ENCODE measurements at places on chromosomes 1 and 21.

DNA sequence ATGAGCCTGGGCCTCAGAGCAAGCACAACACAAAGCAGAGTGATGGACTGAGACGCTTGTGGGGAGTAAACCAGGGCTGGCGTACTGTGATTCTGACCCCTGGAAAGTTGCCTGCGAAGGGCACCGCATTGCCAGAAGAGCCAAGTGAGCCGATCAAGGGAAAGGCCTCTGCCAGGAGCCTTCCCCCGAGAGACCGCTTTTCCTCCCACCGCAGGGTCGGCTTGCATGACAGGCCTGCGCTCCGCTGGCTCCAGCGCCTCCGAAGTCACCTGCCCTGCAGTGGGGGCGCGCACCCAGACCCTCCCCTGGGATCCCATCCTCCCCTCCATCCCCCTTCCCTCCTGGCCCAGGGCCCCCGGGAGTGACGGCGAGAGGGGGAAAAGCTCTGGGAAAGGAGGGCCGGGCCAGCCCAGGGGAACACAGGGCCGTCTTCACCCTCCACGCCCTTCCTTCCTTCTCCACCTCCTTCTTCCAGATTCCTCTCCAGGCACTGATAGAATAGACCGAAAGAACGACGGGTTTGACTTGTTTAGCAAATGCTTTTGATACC is 165.0 kb downstream of the TRIM33 start:
- no peak for DNase-seq

DNA sequence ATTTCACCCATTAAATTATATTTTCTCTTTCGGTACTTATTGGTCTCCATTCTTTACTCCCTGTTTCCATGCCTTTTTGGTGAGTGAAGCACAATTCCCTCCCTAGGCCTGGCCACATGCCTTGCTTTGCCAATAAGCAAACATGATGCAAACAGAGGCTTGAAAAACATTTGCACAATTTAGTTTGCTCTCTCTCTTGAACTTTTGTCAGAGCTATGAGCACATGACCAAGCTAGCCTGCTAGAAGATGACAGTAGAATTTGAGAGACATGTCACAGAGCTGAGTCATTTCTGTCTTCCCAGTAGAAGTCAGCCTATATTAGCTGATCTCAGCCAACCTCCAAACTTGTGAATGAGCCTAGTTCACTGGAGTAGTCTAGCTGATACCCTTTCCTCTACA is 24.6 kb downstream of the ANGPTL3 start:
- DNase-seq, result no peak

DNA sequence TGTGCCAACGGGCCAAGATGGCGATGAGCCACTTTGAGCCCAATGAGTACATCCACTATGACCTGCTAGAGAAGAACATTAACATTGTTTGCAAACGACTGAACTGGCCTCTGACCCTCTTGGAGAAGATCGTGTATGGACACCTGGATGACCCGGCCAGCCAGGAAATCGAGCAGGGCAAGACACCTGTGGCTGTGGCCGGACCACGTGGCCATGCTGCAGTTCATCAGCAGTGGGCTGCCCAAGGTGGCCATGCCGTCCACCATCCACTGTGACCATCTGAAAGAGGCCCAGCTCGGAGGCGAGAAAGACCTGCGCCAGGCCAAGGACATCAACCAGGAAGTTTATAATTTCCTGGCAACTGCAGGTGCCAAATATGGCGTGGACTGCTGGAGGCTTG is 32.2 kb upstream of the GPR137B start:
- DNase-seq, result no peak

DNA sequence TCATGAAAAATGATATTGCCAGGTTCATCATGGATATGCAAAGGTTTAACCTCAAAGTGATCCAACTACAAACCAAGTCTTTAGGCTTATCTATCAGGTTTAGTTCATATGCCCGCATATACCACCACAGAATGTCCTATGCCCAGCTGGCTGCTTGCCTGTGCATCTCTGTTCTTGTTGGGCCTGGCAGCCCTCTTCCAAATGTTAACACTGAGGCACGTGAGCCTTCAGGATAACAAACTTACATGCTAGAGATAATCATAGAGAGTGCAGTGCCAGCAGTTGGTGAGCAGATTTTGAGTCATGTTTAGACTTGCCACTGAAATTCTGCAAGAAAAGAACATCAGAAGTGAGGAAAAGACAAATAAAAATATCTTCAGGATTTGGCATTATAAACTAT is 607.9 kb upstream of the TMPRSS15 start:
- no peak for DNase-seq

DNA sequence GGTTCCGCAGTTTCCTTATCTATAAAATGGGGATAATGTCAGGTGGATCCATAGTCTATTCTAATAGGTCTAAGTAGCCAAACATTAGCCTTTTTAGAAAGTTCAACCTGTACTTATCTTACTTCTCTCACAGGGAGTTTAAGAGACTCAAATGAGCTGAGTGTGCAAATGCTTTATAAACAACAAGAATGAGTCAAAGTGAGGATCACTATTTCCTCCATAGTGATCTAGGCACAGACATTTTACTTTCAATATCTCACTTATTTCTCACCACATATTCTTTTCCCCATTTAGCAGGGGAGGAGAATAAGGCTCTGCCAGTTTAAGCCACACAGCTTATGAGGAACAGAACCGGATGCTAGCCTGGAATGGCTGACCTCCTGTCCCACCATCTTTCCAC is 92.1 kb upstream of the LMO4 start:
- no peak for DNase-seq

GRCh38 chr1:6601923-6602668 is 573 bp downstream of the KLHL21 start:
- no peak for DNase-seq

GRCh38 chr1:112477550-112477949 is 31.2 kb upstream of the WNT2B start:
- no peak for DNase-seq

DNA sequence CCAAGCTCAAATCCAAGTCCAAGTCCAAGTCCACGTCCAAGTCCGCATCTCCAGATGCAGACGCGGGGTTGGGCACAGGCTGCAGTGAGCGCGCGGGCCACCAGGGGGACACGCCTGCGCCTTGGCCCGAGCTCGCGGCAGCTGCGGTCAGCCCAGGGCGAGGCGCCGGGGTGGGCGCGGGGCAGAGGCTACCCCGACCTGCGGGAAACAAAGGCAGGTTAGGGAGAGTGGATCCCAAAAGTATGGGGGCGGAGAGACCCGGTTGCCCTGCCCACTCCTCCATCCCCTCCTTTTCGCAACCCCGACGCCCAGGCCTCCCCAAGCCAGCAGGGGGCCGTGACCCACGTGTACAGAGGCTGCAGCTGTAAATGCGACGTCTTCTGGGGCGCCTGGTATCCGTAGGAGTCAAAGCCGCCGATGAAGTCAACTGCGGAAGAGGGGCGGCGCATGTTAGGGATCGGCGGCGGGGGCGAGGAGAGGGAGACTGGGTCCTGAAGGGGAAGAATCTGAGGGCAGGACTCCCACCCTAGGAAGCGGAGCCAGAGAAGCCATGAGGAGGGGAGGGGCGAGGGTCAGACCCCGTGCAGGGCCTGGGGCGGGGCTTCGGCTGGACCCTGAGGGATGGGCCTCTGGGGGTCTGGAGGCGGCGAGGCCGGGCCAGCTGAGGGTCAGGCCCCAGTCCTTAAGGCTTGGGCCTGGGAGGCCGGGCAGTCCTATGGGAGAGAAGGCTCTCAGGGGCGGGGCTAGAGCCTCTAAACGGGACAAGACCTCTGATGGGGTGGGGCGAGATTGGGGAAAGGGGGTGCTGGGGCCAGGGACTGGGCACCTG is 58.0 kb downstream of the NKAIN1 start:
- peak; percentile 22 for DNase-seq

- DNase-seq, result no peak
These were observed 12.4 kb downstream of the C1orf116 start for GRCh38 chr1:207020065-207020708.

GRCh38 chr1:118115567-118116295 is 69.3 kb downstream of the SPAG17 start:
- DNase-seq, result no peak

DNA sequence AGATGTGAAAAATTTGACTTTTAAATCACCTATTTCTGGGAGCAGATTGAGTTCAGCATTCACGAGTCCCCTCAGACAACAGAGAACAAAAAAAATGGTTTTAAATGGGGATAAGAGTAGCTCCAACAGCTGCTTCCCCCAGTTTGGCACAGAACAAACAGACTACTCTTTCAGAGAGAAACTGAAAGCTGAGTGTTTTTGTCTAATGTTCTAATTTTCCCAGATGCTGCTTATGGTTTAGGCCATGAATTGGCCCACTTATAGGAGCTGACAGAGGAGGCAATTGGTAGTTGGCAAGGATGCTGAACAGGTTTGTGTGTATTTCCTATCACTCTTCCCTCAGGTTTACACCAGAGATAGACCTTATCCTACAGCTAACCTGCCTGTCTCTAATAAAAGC is 1637.4 kb upstream of the PRMT6 start:
- DNase-seq, result no peak

- no peak for DNase-seq
These were observed 84.7 kb downstream of the FBXO2 start for GRCh38 chr1:11569551-11569950.

GRCh38 chr1:65097076-65097475 is 50.9 kb upstream of the AK4 start:
- DNase-seq, result no peak

DNA sequence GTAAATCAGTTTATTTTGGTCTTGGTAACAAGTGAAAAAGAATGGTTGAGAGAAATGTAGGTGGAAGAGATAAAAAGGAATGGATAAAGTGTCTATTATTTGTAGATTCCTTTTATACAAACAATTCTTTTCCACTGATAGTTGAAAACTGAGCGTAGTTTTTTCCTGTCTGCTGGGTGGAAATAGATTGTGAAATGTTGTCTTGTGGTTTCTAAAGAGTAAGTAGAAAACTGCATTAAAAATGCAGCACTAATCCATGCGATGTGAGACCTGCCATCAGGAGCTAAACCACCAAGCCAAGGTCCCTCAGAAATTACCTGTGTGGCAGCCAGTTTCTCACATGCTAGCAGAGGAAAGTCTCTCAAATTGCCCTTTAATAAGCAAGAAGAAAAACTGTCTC is 103.2 kb upstream of the SLC44A3 start:
- DNase-seq, result no peak

Data from NCI-H187 (cell line).